ENCODE measurements at places on chromosomes 2 and 18.

GRCh38 chr18:5726011-5726410, 169.3 kb downstream of the TMEM200C start:
- no peak for DNase-seq

- no peak for DNase-seq
Observed at GRCh38 chr2:46098621-46099062, 198.6 kb upstream of the EPAS1 start.

GRCh38 chr2:97774425-97774824, 61.0 kb downstream of the ZAP70 start:
- DNase-seq, result no peak

DNA sequence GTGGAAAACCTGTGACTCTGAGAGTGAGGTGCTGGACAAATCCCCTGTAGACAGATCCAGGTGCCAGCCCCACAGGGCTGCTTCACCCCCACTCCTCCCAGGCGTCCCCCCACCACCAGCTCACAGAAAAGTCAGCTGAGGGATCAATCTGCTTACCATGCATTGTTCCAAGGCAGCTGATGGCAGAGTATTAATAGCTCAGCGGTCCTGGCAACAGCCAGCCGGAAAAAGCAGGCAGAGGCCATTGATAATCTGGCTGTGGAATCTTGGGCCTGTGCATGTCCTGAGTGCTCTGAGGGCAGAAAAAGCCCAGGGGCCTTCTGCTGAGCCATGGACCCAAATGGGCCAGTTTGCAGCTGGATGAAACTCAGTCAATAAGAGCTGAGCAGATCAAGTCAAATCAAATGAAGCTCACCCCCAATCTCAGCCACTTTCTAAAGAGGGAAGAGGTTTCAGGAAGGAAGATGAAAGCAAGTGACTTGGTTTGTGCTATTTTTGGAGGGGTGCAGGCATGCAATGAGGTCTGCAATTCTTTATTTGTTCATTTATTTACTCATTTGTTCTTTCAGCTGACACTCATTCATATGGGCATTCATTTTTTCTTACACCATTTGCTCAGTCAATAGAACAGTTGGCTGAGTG, 63.4 kb downstream of the GYPC start:
- DNase-seq, result no peak
